ENCODE measurements at places on chromosomes 4 and X.

DNA sequence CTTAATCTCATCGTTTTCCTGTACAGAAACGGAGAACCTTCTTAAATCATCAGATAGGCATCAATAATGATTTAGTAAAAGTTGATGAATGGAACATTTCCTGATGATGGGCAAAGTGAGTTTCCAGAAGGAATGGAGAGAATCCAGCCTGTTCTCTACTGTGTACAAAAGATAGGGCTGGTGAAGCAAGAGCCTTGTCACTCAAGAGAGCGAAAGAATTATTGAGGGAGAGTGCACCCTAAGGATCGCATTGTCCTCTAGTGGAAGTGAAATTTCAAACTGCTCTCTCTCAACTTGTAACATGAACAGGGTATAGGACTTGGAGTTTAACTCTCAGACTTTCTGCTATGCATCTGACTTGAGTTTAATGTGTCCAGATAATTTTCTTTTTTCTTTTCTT lies 69.6 kb downstream of the CDS1 start:
- no peak for DNase-seq

DNA sequence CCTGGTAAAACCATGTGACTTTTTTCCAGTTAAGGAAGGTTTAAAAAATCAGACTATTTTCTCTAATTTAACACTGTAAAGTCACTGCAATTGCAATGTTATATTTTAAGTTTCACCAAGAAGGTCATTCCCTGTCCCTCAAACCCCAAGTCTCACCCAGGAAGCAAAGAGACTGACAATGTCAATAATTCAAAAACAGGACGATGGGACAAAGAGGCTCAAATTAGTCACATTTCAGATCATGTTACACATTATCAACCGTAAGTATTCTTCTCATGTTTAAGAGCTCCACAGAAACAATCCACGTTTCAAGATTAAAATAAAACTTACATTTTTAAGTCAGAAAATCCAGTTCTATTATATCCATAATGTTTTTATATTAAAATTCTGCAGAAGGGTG lies 13.2 kb downstream of the SHISA3 start:
- DNase-seq, result no peak

DNA sequence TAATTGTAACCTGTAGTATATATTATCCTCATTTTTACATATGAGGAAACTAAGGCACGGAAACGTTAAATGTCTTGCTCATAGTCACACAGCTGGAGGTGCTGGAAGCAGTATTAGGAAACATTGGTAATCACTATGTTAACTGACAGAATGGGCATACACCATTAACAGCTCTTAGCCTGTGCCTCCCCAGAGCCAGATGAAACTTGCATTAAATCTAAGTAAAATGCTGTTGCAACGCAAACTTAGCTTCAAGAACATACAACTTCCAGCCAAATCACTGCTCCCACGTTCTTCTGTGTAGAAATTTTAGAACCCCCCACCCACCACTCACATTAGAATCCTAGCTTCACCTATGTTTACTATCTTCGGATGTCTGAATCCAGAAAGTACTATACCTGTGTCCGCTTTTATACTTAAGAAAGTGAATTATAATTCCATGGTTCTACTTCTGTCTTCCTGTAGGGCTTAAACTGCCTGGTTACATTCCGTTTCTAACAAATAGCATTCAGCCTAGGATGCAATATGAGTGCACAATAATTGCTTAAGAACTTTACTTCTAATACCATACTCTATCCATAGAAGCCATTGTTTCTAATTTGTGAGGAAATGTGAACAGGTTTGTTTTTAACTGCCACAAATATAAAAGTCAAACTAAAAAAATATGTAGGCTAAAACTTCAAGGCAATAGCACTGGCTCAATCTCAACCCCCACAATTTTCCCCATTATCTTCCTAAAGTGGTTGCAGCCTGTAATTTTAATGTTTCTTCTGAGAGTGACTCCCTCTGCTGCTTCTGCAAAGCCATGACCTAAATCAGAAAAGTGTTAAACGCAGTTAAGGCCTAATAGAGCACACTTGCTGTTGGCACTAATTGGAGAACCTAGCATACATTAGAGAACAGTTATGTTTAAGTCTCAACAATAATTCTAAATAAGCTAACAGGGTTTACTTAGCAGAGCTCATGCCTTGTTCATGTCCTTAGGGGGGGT lies 4.4 kb downstream of the UNC5C start:
- no peak for DNase-seq

GRCh38 chr4:151488968-151489367 lies 80.0 kb downstream of the FHIP1A start:
- no peak for DNase-seq

GRCh38 chr4:153916273-153916755 lies 127.4 kb upstream of the SFRP2 start:
- DNase-seq, result no peak

DNA sequence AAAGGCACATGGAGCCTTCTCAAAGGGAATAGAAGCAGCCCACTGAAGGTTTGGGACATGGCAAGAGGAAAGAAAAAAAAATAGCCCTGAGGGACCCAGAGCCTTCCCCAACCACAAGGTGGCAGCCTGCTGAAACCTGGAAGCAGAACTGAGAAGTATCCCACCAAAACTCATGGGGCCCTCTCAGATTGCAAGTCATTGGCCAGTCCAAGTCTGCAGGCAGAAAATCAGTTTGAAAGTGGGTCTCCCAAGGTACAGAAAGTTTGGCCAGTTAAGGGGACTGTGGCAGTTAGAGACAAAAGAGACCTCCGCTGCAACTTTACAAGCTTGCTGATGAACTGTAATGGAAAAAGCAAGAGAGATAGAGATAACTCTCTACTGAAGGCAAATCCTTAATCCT lies 155.8 kb downstream of the ANTXR2 start:
- DNase-seq, result peak; percentile 62

- DNase-seq, result no peak
Measured at GRCh38 chr4:41067369-41067768, 147.0 kb downstream of the APBB2 start.

DNA sequence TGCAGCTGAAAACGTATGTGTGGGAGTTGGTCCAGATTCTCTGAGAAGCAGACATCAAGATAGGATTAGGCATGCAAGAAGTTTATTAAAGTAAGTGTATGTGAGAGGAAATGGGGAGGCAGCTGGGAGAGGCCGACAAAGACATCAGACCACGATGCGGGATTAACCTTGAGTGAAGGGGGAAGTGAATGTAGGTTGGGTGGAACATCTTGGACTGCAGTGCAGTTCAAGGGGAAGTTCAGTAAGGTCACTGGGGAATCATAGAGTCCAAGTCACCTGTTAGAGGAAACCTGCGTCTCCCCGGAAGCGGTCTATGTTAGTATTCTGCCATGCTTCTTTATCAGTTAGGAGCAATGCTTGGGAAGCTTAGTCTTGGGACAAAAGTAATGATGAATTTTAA lies 22.0 kb downstream of the CXCL8 start:
- no peak for DNase-seq

DNA sequence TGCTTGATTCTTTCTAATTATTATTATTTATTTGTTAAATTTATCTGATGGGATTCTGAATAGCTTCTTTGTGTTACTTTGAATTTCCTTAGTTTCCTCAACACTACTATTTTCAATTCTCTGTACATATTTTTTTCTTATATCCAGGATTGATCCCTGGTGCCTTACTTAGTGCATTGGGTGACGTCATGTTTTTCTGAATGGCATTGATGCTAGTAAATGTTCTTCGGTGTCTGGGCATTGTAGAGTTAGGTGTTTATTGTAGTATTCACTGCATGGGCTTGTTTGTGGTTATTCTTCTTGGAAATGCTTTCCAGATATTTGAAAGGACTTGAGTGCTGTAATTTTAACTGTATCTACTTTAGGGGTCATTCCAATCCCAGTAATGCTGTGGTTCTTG lies 938.1 kb downstream of the FAM133A start:
- no peak for DNase-seq

DNA sequence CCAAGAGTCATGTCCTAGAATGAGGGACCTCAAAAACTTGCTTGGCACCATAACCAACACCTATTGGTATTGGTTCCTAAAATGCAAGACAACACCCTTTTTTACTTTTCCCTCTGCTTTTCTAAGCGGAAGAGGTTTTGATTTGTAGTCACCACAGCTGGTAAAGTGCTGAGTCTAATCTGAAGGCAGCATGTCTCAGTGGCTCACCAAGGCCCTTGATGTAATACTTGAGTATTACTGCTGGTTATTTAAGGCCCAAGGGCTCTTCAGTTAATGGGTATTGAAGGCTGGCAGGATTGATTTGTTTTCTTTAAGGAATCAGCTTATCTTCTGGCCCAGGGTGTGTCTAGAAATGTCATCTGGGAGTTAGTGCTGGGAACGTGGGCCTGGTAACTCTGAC lies 735.1 kb downstream of the GLUD2 start:
- no peak for DNase-seq

- no peak for DNase-seq
Measured at GRCh38 chr4:3502941-3503936, 29.0 kb downstream of the LRPAP1 start.

GRCh38 chr4:91373546-91373945 lies 930.2 kb upstream of the GRID2 start:
- no peak for DNase-seq

- DNase-seq, result no peak
Measured at GRCh38 chrX:136684120-136684519, 36.2 kb downstream of the CD40LG start.

DNA sequence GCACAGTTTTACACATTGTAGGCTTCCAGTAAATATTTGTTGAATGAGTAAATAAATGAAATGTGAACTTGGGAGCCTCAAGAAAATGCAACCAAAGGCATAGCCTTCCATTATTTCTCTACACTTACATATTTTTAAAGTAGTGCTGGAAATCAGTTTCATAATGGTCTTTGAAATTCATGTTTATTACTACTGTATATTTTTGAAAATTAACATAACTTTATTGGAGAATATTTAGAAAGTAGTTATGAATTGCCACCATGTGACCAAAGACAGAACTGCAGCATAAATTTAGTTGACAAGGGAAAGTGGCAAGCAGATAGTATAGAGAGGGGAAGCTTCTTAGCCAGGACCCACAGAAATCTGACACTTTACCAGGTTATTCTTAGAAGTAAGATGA lies 6.4 kb downstream of the TCEAL8 start:
- DNase-seq, result peak; percentile 3

- no peak for DNase-seq
Measured at GRCh38 chr4:68337004-68337403, 12.9 kb downstream of the YTHDC1 start.

DNA sequence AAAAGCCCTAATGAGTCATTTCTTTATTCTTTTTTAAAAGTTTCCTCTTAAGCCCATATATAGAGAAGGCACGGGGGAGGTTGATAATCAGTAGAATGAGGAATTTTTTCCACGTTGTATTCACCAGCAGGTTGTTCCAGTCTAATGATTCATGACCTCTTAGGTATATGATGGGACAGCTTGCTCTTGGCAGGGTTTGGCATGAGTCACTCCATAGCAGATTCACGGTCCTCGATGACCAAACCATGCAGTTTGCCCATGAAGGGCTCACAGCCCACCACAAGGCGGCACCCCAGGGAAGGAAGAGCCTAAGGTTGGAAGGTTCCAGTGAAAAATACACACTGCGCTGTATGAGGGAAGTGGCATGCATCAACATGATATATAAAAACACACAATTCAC lies 623.8 kb upstream of the DIPK2B start:
- peak; percentile 76 for DNase-seq

DNA sequence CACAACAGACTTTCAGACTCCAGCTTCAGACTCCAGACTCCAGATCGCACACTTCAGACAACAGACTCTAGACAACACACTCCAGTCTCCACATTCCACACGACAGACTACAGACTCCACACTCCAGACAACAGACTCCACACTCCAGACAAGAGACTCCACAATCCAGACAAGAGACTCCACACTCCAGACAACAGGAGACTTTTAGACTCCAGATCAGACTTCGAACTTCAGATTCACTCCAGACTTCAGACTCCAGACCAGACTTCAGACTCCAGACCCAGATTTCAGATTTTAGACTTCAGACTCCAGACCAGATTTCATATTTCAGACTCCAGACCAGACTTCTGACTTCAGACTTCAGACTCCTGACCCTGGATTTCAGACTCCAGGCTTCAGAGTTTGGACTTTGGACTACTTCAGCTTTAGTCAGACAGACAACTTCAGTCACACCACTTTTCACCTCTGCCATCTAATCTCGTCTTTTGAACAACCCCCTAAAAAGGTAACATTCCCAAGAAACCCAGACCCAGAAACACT lies 29.0 kb upstream of the TLR2 start:
- DNase-seq, result no peak

DNA sequence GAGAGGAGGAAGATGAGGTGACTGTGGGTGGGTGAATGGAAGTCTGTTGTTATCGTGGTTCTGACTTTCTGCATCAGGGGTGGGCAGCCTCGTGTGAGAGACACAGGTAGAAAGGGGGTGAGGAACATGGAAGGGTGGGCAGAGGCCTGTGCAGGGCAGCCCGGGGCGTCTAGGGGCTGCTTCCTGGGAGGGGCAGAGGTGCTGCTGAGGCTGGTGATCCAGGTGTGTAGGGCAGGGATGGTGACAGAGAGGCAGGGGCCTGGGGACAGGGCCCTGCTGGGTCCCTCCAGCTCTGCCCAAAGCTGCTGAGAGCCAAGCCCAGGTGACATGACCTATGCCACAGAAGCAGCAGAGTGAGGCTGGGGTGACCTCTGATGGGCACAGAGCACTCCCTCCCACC lies 89.7 kb upstream of the C4orf50 start:
- no peak for DNase-seq

DNA sequence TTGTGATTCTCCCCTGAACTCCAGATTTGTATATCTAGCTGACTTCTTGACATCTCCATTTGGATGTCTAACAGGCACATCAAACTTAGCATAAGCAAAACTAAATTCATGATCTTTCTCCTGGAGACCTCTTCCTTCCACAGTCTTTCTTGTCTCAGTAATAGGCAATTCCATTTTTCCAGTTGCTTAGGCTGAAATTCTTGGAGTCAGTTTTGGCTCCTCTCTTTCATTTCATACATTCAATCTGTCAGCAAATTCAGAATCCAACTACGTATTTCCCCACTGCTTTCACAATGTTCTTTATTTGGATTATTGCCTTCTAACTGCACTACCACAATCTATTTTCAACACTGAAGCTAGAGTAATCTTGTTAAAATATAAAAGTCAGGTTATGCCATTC lies 219.9 kb upstream of the GLRA2 start:
- no peak for DNase-seq

GRCh38 chrX:109624641-109625616 lies at the start of gene KCNE5:
Gene KCNE5, minus strand, starts transcription at chrX:109625172. Its CDS starts 152 bp downstream, at chrX:109625020.
- peak; percentile 10 for DNase-seq

- no peak for DNase-seq
Measured at GRCh38 chr4:146121757-146122156, 53.8 kb upstream of the LSM6 start.

GRCh38 chrX:101682723-101683122 lies 23.1 kb upstream of the ARMCX2 start:
- peak; percentile 6 for DNase-seq

DNA sequence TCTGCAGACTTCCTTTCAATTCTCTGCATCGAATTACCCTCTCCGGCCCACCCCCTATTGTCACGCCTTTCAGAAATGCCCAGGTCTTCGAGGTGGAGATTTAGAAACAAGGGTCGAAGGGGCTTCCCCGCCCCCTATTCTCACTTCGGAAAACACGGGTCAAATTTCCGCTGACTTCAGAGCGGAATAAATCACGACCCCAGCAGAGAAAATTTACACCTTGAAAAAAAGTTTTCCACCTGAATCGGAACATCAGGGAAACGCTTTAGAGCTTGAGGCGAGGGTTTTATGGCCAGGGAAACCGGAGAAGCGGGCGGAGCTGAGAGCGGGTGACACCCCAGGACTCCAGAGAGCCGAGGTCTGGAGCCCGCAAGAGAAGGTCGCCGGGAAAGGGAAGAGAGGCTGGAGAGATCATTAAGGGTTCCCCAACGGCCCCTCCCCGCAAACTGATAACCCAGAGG lies 1.6 kb downstream of the SHISA3 start:
- no peak for DNase-seq

GRCh38 chr4:15390494-15390893 lies 37.3 kb upstream of the C1QTNF7 start:
- no peak for DNase-seq

Data from AG20443 (cell line).